ENCODE measurements at places on chromosomes 3 and 15. TPM values are rescaled to one million over a fixed set of nuclear protein-coding genes. Genes with fewer than 3 reads are reported as not detected.

ROPN1 gene
- total RNA-seq: not detected

DNA sequence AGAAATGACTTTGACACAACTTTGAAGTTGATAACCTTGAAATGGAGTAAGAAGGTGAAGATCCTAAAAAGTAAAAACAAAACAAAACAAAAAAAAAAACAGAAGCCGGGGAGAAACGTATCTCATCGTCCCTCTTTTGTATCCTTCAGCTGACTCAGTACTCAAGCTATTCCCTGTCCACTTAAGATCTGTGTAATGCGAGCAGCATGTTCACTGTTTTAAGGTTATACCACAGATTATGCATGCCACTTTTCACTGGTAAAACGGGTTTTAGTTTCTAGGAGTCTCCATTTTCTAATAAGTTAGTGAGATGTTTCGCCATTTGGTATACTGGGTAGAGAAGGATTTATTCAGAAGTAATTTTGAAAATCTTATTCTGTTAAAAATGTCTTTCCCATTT lies 324.3 kb downstream of the FEZF2 start:
- no peak for DNase-seq
- no peaks in the 10 kb centered on the region for H3K4me1 ChIP-seq
- H3K36me3 ChIP-seq: no peaks in the 10 kb centered on the region
- no peaks in the 10 kb centered on the region for H3K27me3 ChIP-seq
- no peak overlapping the region for H3K27ac ChIP-seq

DNA sequence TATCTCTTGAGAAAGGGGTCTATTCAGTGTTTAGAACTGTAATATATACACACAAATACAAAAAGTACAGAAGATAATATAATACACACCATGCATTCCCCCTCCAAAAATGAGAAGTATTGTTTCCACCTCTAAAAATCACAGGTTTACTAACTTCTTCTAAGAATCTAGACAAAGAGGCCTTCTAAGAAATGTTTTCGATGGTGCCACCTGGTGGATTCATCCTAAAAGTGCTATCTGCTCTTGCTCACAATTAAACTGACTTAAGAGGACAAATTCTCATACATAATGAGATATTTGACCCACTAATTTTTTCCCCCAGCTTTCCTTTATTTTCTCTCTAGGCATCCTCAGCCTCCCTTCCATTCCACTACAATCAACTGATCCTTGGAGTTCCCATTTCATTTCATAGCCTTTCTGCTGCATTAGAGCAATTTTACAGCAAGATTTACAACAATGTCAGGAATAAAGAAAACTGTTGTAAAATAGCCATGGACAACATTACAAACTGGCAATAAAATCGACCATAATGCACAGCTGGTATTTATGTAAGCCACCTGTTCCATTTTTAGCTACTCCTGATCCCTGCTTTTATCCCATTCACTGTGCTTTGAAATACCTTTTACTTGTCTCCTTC lies 124.6 kb downstream of the ARRDC4 start:
- H3K4me3 ChIP-seq: no peak overlapping the region
- H3K4me1 ChIP-seq: no peaks in the 10 kb centered on the region
- H3K27ac ChIP-seq: no peak overlapping the region
- H3K27me3 ChIP-seq: no peaks in the 10 kb centered on the region
- no peaks in the 10 kb centered on the region for H3K36me3 ChIP-seq

GRCh38 chr3:144148356-144148755 lies 176.7 kb downstream of the DIPK2A start:
- no peak overlapping the region for H3K27ac ChIP-seq
- H3K4me3 ChIP-seq: no peak overlapping the region
- no peaks in the 10 kb centered on the region for H3K4me1 ChIP-seq
- H3K36me3 ChIP-seq: no peaks in the 10 kb centered on the region

DNA sequence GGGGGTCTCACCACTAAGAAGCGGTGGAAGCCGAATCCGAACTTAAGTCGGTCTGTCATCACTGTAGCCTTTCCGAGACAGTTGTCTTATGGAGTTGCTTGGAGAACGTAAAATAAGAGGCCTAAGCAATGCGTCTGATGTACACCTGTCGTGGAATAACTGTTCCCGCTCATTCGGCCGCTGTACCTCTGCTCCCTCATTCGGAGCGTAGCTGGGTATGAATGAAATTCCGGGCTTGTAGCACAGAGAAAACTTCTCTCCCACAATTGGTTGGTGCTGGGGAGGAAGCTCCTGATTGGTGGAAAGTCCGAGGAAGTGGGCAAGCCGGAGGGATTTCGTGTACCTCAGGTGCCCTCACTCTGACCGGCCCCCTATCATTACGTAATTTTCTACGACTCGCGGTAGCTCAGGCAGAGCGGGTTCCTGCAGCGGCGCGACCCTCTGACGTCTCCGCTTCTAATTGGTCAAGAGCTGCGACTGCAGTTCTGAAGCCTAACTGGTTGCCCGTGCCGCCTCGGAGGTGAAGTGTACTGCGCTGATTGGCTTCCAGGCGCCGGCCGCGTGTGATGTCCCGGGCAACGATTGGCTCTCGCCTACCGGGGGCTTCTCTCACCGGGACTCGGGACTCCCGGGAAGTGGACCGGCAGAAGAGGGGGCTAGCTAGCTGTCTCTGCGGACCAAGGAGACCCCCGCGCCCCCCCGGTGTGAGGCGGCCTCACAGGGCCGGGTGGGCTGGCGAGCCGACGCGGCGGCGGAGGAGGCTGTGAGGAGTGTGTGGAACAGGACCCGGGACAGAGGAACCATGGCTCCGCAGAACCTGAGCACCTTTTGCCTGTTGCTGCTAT lies at the start of gene DNAJB11:
DNAJB11 (plus strand) TSS at position 625 of the 845 bp plus-strand sequence; CDS start at position 803, 178 bp downstream.
- peaks cover 33% of the 10 kb centered on the region for H3K36me3 ChIP-seq
- no peaks in the 10 kb centered on the region for H3K27me3 ChIP-seq
- H3K27ac ChIP-seq: peak within 1 kb of the TSS; percentile 95
- DNase-seq: peak; percentile 100

GRCh38 chr15:22811640-22812039 lies 25.2 kb downstream of the NIPA1 start:
- no peaks in the 10 kb centered on the region for H3K36me3 ChIP-seq
- H3K4me1 ChIP-seq: no peaks in the 10 kb centered on the region
- no peak overlapping the region for H3K4me3 ChIP-seq
- H3K27ac ChIP-seq: no peak overlapping the region

GRCh38 chr3:71518089-71518488 lies 65.4 kb downstream of the FOXP1 start:
- H3K4me3 ChIP-seq: no peak overlapping the region
- no peak overlapping the region for H3K27ac ChIP-seq
- H3K36me3 ChIP-seq: no peaks in the 10 kb centered on the region

ACTRT3 gene
- total RNA-seq: 1.3 TPM

DNA sequence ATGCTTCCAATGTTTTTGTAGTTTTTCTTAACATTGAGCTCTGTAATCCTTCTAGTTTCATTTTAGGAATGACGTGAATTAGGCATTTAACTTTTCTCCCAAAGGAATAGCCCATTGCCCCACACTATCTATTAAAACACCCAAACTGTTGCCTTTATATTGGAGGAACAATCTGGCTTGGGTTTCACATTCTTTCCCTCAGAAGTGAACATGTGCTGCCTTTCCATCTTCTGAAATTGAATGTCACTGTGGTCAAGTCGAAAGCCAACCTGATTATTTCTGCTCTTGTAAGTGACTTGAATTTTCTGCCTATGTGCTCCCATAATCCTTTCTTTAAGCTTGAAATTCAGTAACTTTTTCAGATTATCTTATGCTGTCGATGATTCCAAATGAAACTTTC lies 214.5 kb downstream of the SLC9A9 start:
- no peak overlapping the region for H3K4me3 ChIP-seq
- H3K36me3 ChIP-seq: no peaks in the 10 kb centered on the region
- DNase-seq: no peak
- no peak overlapping the region for H3K27ac ChIP-seq

DNA sequence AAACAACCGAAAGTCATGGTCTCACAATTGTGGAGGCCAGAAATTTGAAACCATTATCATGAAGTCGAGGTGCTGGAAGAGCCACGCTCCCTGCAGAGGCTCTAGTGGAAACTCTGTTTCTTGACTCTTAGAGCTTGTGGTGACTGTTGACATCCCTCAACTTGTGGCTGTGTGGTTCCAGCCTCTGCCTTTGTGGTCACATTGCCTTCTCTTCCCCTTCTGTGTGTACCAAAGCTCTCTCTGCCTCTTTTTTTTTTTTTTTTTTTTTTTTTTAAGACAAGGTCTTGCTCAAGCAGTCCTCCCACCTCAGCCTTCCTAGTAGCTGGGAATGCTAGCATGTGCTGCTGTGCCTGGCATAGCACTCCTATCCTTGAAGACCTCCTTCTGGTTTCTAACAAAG lies 48.7 kb upstream of the CRTC3 start:
- H3K4me3 ChIP-seq: no peak overlapping the region
- peaks cover 61% of the 10 kb centered on the region for H3K36me3 ChIP-seq
- H3K4me1 ChIP-seq: peaks cover 3% of the 10 kb centered on the region
- no peak overlapping the region for H3K27ac ChIP-seq

DNA sequence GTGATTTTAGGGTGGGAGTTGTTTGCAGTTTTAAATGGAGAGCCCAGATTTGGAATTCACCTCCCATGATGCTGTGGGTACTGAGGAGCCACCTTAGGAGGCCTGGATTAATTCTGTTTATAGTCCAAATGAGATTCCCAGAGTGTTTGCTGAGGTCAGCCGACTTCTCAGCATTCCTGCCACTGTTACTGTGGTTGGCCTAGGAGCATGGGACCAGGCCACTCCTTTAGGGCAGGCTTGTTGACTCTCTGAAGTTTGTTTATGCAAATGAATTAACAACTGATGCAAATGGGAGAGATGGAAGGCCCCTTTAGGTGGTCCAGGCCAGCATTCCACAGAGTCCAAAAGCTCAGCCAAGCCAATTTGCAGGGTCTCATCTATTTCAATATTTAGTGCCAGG lies 46.1 kb downstream of the CACNA2D3 start:
- H3K4me3 ChIP-seq: no peak overlapping the region
- H3K27ac ChIP-seq: no peak overlapping the region
- no peak for DNase-seq
- no peaks in the 10 kb centered on the region for H3K4me1 ChIP-seq

UCN2 gene
- 0.49 TPM for total RNA-seq

- no peaks in the 10 kb centered on the region for H3K4me1 ChIP-seq
- no peaks in the 10 kb centered on the region for H3K27me3 ChIP-seq
- H3K36me3 ChIP-seq: no peaks in the 10 kb centered on the region
- DNase-seq: no peak
- no peak overlapping the region for H3K27ac ChIP-seq
Observed at GRCh38 chr15:42048821-42049200, 28.0 kb upstream of the PLA2G4E start.

DNA sequence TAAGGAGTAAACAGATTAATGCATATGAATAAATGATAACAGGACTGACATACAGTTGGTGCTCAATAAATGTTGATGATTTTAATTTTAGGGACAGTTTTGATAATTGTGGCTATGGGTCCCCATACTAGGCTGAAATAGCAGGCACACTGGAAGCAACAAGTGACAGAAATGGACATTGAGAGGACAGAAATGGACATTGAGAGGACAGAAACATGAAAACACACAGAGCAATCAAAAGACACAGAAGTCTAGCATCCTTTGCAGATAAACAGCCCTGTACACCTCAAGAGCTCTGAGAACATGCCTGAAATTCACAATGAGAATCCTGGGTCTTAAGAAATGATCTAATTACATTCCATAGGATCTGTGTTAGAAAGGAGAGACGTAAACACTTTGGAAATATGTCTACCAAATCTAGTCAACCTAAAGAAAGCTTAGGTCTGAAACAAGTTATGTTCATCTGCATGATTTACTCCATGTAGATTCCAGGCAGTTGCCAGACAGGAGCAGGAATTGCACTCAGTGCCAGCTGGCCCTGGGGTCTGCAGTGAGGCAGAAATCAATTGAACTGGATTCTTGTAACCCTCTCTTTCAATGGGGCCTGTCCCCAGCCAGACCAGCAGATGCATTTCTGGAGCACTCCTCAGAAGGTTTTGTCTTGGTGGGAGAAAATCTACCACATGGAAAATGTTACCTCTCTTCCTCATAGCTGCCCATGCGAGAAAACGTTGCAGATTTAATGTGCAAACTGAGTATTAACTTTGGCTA lies 60.3 kb downstream of the SYNM start:
- DNase-seq: no peak
- H3K27ac ChIP-seq: no peak overlapping the region
- H3K4me1 ChIP-seq: no peaks in the 10 kb centered on the region
- H3K27me3 ChIP-seq: no peaks in the 10 kb centered on the region
- H3K36me3 ChIP-seq: no peaks in the 10 kb centered on the region

- no peak overlapping the region for H3K4me3 ChIP-seq
- no peaks in the 10 kb centered on the region for H3K36me3 ChIP-seq
- DNase-seq: no peak
Observed at GRCh38 chr3:126859415-126860246, 123.3 kb upstream of the PLXNA1 start.

- no peak for DNase-seq
- H3K4me3 ChIP-seq: no peak overlapping the region
- peak overlapping the region; percentile 32 for H3K27ac ChIP-seq
- peaks cover 31% of the 10 kb centered on the region for H3K4me1 ChIP-seq
- no peaks in the 10 kb centered on the region for H3K36me3 ChIP-seq
- no peaks in the 10 kb centered on the region for H3K27me3 ChIP-seq
Observed at GRCh38 chr3:102141096-102141927, 292.0 kb downstream of the NFKBIZ start.

Data from A673 (cell line).